ENCODE measurements at places on chromosomes 5 and 9.
A peak's percentile ranks its signal among the peaks of the same experiment; 100 is the strongest.

GRCh38 chr5:6803981-6804550 is 90.8 kb downstream of the TENT4A start:
- DNase-seq, result peak; percentile 22

DNA sequence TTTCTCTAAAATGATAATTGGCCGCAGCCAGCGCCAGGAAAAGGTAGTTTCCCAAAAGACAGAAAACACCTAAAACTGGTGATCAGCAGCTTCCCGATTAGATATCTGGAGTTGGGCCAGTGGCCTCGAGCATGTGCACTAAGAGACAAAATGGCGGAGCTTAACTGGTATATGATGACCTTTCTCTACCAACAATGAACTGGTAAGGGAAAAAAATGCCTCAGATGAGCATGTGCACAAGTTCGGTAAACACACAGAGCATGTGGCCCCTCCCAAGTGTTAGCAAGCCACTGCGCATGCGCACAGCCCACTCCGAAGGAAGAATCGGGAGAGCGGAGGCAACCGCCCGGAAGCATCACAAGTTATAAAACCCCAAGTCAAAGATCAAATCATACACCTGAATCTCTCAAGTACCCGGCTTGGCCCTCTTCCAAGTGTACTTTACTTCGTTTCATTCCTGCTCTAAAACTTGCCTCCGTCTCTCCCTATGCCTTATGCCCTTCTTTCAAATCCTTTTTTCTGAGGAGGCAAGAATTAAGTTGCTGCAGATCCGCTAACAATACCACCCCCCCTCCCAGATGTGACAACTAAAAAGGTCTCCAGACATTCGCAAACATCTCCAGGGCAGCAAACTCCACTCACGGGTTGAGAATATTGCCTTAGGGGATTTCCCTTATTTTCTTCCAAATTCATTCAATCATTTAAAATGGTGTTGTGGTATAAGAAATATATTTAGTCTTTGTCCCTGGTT is 15.0 kb upstream of the PTBP3 start:
- DNase-seq, result peak; percentile 66

- no peak for DNase-seq
Observed at GRCh38 chr5:10251405-10251804, 1.3 kb downstream of the CCT5 start.

DNA sequence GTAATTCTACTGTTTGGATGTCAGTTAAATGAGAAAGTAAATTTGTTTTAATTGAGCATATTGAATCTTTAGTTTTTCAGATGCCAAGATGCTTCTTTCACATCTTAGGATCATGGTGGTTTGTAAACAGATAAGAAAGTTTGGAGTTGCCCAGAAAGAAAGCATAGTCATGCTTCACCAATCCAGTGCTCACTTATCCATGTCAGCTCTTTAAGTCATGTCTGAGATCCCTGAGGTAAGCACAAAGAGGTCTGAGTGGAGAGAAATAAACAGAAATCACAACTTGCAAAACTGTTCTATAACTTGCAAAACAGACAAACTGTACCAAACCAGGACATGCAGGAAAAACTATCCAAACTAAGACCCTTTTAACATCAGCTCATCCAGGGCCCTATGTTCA is 87.7 kb downstream of the OSTF1 start:
- no peak for DNase-seq

All from fibroblast of skin of back (primary cell).